ENCODE measurements at places on chromosomes 6 and 20.

DNA sequence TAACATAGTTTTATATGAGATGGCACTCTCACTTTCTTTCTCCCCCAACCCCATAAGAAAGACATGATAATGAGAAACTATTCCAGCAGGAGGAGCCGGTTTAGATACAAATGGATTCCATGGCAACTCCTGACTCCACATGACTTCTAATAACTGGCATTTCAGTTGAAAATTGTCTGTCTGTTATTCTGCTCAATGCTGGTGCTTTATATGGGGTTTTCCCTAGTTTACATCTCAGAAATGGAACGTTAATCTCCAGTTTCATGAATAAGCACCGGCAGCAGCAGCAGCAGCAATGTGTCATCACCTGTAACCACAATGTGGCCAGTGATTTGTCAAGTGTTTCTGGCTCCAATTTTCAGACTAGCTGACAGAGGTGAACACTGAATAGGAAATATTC is 8.0 kb upstream of the SIM1 start:
- no peak for DNase-seq

- DNase-seq: no peak
These were observed 15.4 kb upstream of the L3MBTL1 start for GRCh38 chr20:43492101-43492500.

DNA sequence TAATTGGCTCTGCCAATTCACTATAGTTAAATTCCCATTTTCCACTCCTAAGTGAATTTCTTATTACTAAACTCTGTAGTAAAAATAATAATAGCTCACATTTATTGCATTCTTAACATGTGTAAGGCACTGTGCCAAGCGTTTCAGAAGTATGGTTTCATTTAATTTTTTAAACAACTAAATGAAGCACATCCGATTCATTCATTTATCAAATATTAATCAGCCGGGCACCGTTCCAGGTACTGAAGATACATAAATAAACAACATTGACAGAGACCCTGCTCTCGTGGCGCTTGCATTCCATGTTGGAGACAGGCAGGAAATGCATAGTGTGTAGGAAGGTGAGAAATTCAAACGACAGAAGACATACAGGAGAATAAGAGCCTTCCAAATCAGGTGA is 423.2 kb upstream of the JARID2 start:
- no peak for DNase-seq

DNA sequence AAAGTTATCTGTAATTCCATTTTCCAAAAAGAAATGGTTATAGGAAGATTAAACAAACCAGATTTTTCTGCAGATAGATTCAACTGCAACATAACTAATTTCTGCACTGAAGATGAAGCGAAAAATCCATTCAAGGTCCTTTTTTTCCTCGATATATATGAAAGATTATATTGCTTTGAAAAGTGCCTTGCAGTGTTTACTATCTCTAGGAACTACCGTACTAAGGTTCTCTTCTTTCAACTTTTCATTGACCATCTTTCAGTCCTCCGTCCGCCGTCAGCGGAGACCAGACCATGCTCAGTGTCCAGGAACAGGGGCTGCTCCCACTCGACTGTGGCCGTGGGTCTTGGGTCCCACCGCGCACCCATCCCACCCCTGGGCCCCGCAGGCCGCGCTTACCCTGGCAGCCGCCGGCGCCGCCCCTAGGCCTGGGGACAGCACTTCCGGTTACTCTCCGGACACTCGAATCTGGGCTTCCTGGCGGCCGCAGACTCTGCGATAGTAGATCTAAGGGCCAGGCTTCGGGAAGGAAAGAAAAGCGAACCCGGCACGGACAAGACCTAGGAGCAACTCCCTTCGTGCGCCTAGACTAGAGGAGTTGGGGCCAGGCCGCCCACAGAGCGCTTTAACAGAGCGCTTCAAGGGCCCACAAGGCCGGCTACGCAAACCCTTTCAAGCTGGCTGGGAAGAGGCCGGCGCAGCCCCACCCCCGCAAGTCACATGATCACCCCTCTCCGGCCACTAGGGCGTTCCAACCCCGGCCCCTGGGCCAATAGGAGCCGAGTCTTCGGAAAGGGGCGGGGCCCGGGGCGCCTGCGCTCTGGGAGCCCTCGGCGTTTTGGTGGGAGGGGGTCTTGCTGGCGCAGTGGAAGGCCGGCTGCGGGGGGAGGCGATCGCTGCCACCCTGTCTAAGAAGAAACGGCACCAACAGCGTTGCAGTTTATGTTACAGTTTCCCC is at the start of gene ZNF322:
TSS of gene ZNF322 (minus strand) at position 705 of the 958 bp plus-strand sequence. CDS start 21,193 bp downstream, outside the sequence.
- DNase-seq: peak; percentile 89

DNA sequence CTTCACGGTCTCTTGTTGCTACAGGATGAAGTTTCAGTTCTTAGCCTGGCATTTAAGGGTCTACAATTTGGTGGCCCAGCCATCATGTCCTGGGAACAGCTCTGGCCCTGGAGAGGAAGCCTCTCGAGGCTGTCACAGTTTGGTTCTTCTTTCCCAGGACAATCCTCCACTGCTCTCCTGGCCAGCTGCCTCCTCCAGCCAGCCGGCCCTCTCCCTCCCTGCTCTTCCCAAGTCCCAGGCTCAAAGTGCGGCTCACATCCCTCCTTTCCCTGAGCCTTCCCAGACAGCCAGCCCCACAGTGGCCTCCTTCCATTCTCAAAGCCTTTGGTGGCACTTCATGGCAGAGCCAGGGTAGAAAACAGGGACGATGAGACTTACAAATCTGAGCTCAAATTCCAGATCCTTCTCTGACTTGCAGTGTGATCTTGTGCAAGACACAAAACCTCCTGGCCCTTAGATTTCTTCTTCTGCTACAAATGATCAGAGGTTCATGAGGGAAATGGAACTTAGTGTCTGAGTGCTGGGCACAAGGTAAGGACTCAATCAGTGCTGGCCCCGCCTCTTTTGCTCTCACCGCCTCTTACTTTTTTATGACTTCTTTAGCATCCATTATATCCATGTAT is 223.8 kb upstream of the ECI2 start:
- DNase-seq: no peak

DNA sequence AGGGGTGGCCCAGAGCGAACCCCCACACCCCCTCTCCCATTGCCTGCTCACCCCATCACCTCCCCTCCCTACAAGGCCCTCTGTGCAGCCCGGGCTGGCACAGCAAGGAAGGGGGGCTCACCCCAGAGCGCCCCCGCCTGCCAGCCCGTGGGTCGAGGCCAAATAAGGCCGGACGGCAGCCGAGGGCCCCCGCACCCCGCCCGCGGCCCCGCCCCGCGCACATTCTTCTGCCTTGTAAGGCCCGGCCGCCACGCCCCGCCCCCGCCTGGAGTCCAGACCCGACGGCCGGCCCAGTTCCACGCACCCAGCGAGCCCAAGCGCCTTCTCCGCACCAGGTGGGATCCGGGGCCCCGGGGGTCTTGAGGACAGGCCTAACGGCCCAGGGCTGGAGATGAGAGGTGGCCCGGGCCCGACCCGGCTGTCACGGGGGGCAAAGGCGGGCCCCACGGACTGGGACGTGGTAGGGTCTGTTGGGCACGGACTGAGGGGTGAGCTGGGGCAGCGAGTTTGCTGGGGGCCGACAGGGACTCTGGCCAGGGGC is at the start of gene MYL9:
TSS of gene MYL9 (plus strand) at position 293 of the 541 bp plus-strand sequence. CDS start 3,366 bp downstream, outside the sequence.
- DNase-seq: no peak

- DNase-seq: no peak
These were observed 971.8 kb upstream of the DEFB115 start for GRCh38 chr20:30285677-30286076.

DNA sequence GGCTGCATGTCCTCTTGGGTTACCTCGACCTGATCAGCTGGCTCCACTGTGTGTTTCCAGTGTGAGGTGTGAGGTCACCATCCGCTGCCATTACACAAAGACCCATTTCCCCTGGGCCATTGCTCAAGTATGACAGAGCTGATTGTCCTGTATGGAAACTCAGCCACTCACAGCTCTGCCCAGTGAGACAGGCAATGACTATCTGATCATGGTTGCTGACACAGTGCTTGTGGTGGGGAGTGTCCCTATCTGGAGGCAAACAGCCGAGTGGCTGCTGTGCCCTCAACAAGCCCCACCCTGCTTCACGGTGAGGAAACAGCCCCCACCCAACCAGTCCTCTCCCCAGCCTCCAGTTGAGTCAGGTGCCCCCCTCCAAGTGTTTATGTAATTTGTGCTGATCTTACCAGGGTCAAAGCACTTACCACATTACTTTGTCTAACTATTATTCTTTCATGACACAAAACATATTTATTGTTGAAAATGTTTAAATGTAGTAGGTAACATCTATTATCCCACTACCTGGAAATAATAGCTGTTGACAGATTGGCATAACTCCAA is 11.7 kb upstream of the MAPK13 start:
- DNase-seq: peak; percentile 48

GRCh38 chr20:43171930-43172329 is 17.8 kb downstream of the PTPRT start:
- DNase-seq: no peak

GRCh38 chr20:2535711-2536559 is 438 bp upstream of the TMC2 start:
- no peak for DNase-seq

- DNase-seq: no peak
These were observed 23.7 kb upstream of the MRGBP start for GRCh38 chr20:62772619-62772989.

DNA sequence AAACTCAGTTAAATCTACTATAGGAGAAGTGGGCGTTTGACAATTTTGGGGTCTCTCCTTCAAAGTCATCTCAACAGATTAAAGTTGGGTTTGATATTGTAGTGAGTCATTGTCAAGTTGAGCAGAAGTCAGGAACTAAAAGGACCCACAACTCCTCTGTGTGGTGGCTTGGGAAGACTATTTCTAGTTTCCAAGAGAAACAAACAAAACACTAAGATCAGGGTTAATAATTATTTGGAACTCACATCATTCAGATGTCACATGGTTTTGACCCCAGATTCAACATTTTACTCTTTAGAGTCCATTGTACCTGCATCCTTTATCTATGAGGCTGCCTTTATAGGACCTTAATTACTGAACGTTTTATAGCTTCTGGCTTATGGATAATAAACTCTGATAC is 45.3 kb upstream of the TINAG start:
- DNase-seq: no peak

- no peak for DNase-seq
These were observed 135.3 kb downstream of the THBS2 start for GRCh38 chr6:169118346-169118830.

GRCh38 chr6:129593233-129593564 is 116.8 kb downstream of the ARHGAP18 start:
- no peak for DNase-seq

GRCh38 chr20:51994751-51995417 is 192.6 kb upstream of the SALL4 start:
- DNase-seq: no peak

DNA sequence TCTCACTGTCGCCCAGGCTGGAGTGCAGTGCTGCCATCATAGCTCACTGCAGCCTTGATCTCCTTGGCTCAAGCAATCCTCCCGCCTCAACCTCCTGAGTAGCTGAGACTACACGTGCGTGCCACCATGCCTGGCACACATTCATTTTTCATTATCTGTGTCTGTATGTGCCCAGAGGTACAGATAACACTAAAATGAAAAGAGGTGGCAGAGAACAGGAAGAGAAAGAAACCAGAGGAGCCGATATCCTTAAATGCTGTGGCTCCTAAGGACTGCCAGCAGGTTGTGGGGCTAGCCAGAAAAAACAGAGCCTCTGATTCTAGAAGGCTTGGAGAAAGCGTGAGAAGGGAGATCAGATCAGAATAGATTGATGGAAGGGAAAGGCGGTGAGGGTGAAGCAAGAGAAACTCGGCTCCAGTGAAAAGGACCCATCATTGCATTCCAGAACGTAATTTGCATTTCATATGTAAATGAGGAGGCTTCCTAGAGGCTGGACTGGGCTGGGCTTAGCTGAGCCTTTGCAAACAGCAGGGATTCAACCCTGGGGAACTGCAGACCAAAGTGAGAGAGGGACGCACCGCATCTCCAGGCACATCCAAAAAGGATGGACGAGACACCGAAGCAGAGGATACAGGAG is 64.2 kb downstream of the GCNT2 start:
- no peak for DNase-seq

DNA sequence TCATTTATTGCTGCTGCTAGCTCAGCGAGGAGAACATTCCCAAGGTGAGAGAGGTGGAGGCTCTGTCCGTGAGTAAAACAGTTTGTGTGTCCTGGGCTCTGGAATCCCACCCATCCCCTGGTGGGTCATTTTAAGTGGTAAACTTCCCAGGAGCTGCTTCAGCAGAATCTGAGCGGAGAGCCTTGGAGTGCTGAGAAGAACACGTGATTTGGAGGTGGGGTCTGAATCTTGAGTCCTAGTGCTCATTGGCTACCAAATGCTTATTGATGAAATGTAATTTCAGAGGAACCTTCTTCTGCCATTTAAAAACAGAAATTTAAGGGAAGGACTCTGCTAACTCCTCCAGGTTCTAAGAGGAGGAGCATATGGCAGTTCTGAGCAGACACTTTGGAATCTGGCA is 132.4 kb downstream of the CDH26 start:
- no peak for DNase-seq

GRCh38 chr6:1283501-1283900 is 28.4 kb upstream of the FOXQ1 start:
- no peak for DNase-seq

DNA sequence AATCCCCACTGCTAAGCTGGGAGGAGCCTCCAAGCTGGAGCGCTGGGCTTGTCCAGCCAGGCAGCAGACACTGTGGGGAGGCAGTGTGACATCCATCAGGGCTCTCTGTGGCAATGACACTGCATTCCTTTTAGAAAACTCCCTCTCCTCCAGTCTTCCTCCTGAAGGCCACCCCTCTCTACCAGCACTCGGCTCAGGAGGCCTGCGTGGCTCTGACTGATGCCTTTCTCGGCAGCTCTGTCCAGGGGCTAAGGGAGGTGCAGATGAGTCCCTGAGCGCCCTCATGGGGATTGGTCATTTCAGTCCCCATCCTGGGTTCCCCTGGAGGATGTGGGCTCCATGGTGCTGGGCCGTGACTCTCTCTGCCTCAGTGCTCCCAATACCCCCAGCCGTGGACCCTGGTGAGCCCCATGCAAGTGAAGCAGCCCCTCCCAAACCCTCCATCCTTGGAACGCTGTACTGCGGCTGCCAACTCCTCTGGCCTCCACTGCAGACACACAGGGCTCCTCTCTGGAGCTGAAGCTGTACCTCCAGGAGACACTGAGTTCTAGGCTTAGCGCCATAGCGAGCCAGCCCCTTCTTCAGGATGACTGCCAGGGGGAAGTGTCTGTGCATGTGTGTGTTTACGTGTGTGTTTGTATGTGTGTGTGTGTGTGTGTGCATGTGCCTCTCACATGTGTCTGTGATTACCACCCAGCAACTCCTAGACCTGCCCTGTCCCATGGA is 209.6 kb downstream of the ERMARD start:
- no peak for DNase-seq

DNA sequence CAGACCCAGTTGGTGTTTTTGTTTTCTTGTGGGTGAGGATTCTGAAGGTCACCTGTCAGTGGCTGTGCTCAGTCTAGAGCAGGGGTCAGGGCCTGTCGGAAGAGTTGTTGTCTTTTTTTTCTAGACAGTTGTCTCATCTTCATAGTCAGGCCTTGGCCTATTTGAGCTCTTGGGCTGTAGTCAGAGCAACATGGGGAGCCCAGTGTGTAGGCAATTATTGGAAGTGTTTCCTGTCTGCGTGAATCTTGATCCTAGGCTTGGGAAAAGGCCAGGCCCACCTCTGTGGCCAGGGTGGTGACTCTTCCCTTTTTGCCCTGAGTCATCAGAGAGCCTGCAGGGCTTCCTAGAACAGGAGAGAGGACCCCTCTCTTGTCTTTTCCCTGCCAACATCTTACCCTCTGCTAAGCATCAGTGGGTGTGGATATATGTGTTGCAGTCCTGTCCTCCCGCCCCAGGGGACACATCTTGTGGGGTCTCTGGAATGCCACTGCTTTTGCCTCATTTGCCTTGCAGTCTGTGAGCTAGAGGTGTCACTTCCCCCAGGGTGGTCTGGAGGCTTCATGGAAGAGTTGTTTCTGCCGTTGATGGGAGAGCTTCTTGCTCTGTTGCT is 11.4 kb downstream of the TJAP1 start:
- no peak for DNase-seq

Data from activated T-cell treated with anti-CD3 and anti-CD28 coated beads for 48 hours (primary cell).